WTC11 (cell line): ENCODE measurements at places on chromosomes 6 and 20. TPM values are rescaled to one million over a fixed set of nuclear protein-coding genes. Genes with fewer than 3 reads are reported as not detected.

DNA sequence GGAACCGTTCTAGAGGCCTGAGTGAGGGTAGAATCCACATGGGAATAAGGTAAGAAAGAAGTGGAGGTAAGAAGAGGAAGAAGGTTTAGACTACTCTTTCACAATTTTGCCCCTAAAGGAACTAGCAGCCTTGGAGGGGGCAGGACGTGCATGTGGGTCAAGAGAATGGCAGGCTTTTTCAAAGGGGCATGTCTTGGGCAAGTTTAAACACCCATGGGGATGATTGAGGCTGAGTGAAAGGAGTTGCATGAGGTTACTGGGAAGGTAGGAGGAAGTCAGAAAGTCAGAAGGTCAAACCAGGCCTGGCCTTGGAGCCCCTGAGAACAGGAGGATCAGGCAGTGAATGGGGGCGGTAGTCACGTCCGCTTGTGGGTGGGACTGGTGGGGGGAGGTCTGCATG lies 10.2 kb downstream of the ADA start:
- peak overlapping the region; percentile 84; the same call in 1 of the 2 replicates for H3K27ac ChIP-seq
- DNase-seq, result no peak
- peaks cover 20% of the 10 kb centered on the region for H3K36me3 ChIP-seq
- peaks cover 48% of the 10 kb centered on the region for H3K4me1 ChIP-seq
- no peaks in the 10 kb centered on the region; the same call in 1 of the 2 replicates for H3K27me3 ChIP-seq

- H3K36me3 ChIP-seq, result no peaks in the 10 kb centered on the region
- no peaks in the 10 kb centered on the region for H3K4me1 ChIP-seq
- H3K4me3 ChIP-seq, result no peak overlapping the region
- no peaks in the 10 kb centered on the region for H3K27me3 ChIP-seq
Measured at GRCh38 chr6:146582857-146583256, 15.9 kb upstream of the ADGB start.

DNA sequence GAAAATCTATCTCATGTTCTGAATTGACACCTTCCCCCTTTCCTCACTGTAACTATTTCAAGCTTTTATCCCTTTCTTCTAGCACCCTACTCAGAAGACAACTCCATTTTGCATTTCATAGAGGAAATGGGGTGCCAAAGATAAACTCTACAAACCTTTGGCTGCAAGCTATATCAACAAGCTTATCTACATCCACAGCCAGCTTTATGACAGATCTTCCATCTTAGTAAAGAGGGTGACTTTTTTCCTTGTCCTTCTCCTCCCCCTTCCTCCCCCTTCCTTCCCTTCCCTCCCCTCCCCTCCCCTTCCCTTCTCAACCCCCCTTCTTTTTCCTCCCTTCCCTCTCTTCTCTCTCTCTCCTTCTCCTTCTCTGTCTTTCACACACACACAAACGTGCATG lies 58.0 kb upstream of the OLIG3 start:
- H3K36me3 ChIP-seq, result no peaks in the 10 kb centered on the region
- no peaks in the 10 kb centered on the region for H3K27me3 ChIP-seq
- no peak for DNase-seq

DNA sequence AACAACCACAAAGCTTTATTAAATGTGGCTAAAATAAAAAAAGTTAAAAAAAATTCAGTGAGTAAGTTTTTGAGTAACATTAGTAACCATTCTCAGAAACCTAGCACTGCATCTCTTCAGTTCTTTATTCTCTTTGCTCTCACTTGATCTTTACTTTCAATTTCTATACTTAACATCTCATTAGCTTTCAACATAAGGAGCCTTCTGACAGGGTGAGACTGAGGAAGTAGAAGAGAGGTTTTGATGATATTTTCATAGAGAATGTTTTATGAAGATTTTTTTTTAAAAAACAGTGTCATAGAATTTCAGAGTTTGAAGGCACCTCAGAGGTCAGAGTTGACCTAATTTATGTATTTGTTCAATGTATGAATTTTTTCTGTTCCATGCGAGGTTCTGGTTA lies 60.8 kb downstream of the FAM83B start:
- H3K4me3 ChIP-seq, result no peak overlapping the region
- H3K27ac ChIP-seq, result no peak overlapping the region
- no peak for DNase-seq
- H3K4me1 ChIP-seq, result no peaks in the 10 kb centered on the region
- no peaks in the 10 kb centered on the region for H3K36me3 ChIP-seq

- DNase-seq, result no peak
- no peaks in the 10 kb centered on the region; the same call in 1 of the 2 replicates for H3K27me3 ChIP-seq
- no peaks in the 10 kb centered on the region for H3K36me3 ChIP-seq
- peaks cover 10% of the 10 kb centered on the region for H3K4me1 ChIP-seq
Measured at GRCh38 chr6:105794870-105795269, 291.3 kb upstream of the PRDM1 start.

GRCh38 chr6:165308926-165309731 lies at the start of gene C6orf118:
Gene C6orf118 (minus strand): TSS chr6:165309605. CDS start chr6:165309586, 19 bp downstream.
- H3K36me3 ChIP-seq, result no peaks in the 10 kb centered on the region
- H3K4me1 ChIP-seq, result peaks cover 6% of the 10 kb centered on the region
- DNase-seq, result peak; percentile 84
- H3K27me3 ChIP-seq, result peaks cover 24% of the 10 kb centered on the region

FOXC1 gene
- total RNA-seq, result 6.1 to 10.7 TPM (median 7.2 TPM) in 3 replicates

ZNF165 gene
- total RNA-seq, result 8.0 to 9.4 TPM (median 9.2 TPM) in 3 replicates

POPDC3 gene
- 1.7 to 2.8 TPM (median 2.7 TPM) in 3 replicates for total RNA-seq

SYNDIG1 gene
- 5.0 to 6.4 TPM (median 6.0 TPM) in 3 replicates for total RNA-seq

FKBP1C gene
- total RNA-seq, result 0.14 TPM in 2 of 3 replicates, not detected in the other

C20orf141 gene
- total RNA-seq, result not detected in 3 replicates

PCSK2 gene
- total RNA-seq, result 0.74 to 1.1 TPM (median 0.98 TPM) in 3 replicates
